Trophoblast cell (in vitro differentiated cells and primary cell): ENCODE measurements at places on chromosomes 5 and 9.

GRCh38 chr5:88256872-88257271 is 11.8 kb downstream of the TMEM161B start:
- peak; percentile 57 for DNase-seq

DNA sequence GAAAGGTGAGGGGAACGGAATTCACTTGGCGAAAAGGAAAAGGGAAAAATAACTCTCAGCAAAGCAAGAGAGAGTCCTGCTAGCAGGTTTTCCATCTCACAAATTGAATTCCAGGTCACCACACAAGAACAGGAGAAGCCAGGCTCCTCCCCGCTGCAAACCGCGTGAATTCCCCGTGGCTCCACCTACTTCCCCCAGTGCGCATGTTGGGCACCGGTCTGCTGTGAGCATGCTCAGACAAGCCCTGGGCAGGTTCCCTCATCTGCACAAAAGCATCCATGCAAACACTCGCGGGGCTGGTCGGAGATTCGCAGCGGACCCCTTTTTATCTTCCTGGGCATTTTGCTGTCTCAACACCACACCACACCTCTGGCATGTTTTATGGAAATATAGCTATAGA is 58.5 kb upstream of the S1PR3 start:
- DNase-seq, result peak; percentile 90

GRCh38 chr5:38291355-38291754 is 33.0 kb downstream of the EGFLAM start:
- DNase-seq, result peak; percentile 29

DNA sequence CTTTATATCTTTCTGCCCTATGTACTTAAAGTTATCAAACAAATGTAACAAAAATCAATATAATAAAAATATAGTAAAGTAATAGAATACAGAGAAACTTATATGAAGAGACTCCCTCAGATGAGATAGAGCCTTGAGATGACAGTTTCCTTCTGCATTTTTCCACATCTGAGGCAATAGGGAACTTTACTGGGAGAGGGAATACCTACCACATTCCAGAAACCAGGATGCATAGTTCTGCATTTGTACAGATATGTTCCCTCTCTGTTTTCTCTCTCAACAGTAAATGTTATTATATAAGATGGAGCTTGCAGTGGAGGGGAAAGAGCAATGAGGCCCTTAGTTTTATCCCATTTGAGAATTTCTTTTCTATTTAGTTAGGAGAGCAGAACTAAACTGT is 109.6 kb upstream of the KCNN2 start:
- DNase-seq, result no peak

- DNase-seq, result no peak
These were observed 513.9 kb downstream of the TLE4 start for GRCh38 chr9:80085668-80086067.

DNA sequence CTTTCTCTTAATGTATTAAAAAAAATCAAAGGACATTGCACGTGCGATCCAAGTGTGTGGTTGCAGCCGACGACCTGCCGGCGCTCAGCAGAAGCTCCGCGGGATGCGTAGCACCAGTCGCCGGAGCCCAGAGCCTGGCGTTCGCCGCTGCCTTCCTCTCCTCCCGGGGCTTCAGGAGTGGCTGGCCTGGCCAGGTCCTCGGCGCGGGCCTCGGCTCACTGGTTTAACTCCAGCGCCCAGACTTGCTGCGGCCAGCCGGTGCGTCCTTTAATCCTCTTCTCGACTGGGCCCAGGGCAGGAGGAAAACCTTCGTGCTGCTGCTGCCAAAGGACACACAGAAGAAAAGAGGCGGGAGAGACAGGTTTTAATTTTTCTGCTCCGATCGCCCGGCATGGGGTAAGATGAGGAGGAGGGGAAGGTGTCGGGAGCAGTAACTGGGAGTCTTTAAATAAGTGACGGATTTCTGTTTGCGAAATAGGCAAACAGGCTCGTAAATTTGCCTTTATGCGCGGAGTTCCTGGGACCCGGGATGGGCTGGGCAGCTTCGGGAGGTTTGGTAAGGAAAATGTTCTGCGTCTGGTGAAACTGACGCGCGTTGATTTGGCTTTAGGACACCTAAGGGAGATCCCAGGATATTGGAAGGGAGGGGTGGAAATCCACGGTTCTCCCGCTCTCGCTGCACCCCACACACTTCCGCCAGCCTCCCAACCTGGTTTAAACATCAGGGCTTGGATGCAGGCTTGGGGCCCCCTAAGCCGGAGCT is 2.3 kb downstream of the HAND1 start:
- DNase-seq, result no peak

DNA sequence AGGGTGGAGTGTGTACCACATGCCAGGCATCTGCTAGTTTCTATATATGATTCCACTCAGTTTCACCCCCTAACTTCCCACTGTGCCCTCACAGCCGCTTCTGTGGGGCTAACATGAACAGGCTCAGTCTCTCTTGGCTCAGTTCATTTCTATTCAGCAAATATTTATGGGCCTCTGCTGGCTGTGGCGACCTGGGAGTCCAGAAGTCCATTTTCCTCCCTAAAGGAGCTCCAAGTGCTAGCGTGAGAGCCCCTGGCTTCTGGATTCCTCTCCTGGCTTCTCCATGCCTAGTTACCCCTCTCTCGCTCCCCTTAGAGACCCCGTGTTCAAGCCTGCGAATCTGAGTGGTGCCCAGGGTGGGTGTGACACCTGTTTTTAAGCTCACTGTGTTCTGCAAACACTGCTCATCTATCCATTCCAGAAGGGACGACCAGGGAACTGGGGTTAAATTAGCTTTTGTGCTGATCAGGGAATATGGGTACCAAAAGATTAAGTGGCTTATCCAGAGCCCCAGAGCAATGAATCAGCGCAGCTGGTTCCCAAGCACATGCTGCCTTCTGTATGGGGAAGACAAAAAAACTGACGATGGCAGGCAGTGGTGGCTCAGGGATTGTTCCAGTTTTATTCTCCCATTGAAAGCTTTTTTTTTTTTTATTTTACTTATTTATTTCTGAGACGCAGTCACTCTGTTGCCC is 57.6 kb downstream of the HMCN2 start:
- no peak for DNase-seq

GRCh38 chr5:56142614-56143372 is 90.3 kb downstream of the ANKRD55 start:
- DNase-seq, result peak; percentile 33
